Stimulated activated naive B cell treated with anti-CD40 and anti-IgM and Interleukin-4, amounts not matched to agents 10 μg/mL and 1 μg/mL and 100 μg/mL, for 72 hours (primary cell): ENCODE measurements at places on chromosomes 1 and 21.
A peak's percentile ranks its signal among the peaks of the same experiment; 100 is the strongest.

DNA sequence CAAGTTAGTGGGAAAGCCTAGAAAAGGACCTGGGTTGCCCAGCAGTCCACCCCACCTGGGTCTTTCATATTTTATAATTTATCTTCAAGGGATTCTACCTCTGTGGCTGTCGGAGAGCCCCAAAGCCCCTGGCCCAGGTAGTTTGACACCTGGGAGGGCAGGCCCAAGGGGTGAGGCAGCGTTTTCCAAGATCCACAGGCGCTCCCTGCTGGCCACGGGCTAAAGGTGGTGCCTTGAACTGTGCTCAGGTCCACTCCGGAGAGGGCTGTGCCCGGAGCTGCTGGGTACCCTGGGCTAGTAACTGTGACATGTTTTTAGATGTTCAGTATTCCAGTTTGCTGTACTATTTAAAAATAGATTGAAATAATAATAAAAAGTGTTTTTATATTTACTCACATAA, 37.2 kb upstream of the CRNN start:
- DNase-seq, result no peak
- no peak overlapping the region for H3K27ac ChIP-seq
- H3K4me1 ChIP-seq, result no peaks in the 10 kb centered on the region
- no peak overlapping the region for H3K4me3 ChIP-seq
- no peaks in the 10 kb centered on the region for H3K27me3 ChIP-seq

GRCh38 chr1:169212088-169212487, 105.6 kb downstream of the ATP1B1 start:
- peaks cover 10% of the 10 kb centered on the region for H3K36me3 ChIP-seq
- no peaks in the 10 kb centered on the region for H3K4me1 ChIP-seq
- no peak overlapping the region for H3K4me3 ChIP-seq

DNA sequence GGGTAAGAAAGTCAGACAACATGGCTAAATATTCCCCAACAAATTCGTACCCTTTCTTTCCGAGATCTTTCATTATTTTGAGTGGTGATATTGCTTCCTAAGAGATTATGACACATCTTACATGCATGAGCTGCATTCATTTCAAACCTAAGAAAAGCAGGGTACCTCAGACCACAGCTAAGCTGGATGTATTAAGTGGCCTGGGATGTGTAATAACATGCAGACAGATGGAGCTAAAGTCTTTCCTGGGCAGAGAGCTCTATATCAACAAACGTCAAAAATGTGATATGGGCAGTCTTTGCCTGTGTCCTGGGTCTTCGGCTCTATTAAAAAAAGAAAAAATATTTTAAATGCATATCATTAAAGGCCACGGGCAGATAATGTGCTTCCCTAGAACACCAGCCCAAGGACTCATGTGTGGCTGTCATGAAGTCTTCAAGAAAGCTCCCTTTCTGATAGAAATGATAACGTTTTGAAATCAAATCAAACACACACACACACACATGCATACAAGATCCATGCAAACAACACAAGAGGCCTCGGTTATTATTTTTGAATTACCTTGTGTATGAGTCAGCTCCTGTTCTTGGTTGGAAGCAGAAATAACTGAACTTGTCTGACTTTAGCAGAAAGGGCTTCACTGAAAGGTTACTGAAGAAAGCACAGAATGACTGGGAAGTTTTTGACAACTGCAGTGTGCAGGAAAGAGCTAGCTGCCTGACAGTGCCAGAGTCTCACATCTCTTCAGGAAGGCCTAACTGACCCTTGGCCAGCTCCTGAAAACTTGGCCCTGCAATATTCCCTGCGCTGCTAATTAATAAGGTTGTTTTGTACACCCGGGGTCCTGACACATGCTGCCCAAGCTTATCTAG, 231.2 kb downstream of the DSCAM start:
- no peaks in the 10 kb centered on the region for H3K4me1 ChIP-seq
- no peaks in the 10 kb centered on the region for H3K27me3 ChIP-seq
- H3K27ac ChIP-seq, result no peak overlapping the region
- no peak for DNase-seq
- H3K36me3 ChIP-seq, result no peaks in the 10 kb centered on the region

- DNase-seq, result no peak
- no peaks in the 10 kb centered on the region for H3K27me3 ChIP-seq
- H3K4me3 ChIP-seq, result peak overlapping the region; percentile 74
- peaks cover 97% of the 10 kb centered on the region for H3K4me1 ChIP-seq
- peak overlapping the region; percentile 98 for H3K27ac ChIP-seq
- peaks cover 65% of the 10 kb centered on the region for H3K36me3 ChIP-seq
Measured at GRCh38 chr1:160625725-160626498, 20.9 kb downstream of the SLAMF1 start.

DNA sequence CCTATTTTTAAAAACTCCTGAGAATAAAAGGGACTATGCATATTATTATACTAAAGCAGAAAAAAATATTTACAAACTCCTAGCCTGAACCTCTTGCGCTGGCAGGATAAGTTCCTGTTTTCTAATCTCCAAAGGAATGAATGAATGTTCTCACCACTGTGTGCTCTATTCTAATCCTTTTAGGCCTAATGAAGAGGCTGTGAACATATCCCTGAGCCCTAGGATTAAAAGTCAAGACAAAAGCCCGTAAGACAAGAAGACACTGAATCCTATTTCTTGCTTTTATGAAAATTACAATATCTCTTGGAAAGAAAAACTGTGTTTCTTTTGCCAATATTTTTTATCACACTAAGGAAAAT, 317.5 kb downstream of the HHAT start:
- no peak overlapping the region for H3K27ac ChIP-seq
- no peaks in the 10 kb centered on the region for H3K36me3 ChIP-seq
- no peak overlapping the region for H3K4me3 ChIP-seq
- no peaks in the 10 kb centered on the region for H3K4me1 ChIP-seq
- DNase-seq, result no peak

- peak; percentile 6 for DNase-seq
- peak overlapping the region; percentile 86 for H3K4me3 ChIP-seq
- H3K27me3 ChIP-seq, result no peaks in the 10 kb centered on the region
- H3K4me1 ChIP-seq, result peaks cover 15% of the 10 kb centered on the region
Measured at GRCh38 chr1:225653463-225654276, 747 bp upstream of the ENAH start.

- no peak overlapping the region for H3K27ac ChIP-seq
- H3K4me1 ChIP-seq, result peaks cover 5% of the 10 kb centered on the region
- H3K36me3 ChIP-seq, result no peaks in the 10 kb centered on the region
- no peaks in the 10 kb centered on the region for H3K27me3 ChIP-seq
Measured at GRCh38 chr1:116944613-116945012, 34.9 kb downstream of the PTGFRN start.

- peak overlapping the region; percentile 95 for H3K4me3 ChIP-seq
- H3K27me3 ChIP-seq, result peaks cover 14% of the 10 kb centered on the region
- peaks cover 23% of the 10 kb centered on the region for H3K4me1 ChIP-seq
- no peak for DNase-seq
- peaks cover 6% of the 10 kb centered on the region for H3K36me3 ChIP-seq
- H3K27ac ChIP-seq, result peak overlapping the region; percentile 100
Measured at GRCh38 chr1:35080171-35080854, 1.1 kb downstream of the ZMYM1 start.

- no peaks in the 10 kb centered on the region for H3K4me1 ChIP-seq
- H3K36me3 ChIP-seq, result peaks cover 48% of the 10 kb centered on the region
- DNase-seq, result no peak
- no peaks in the 10 kb centered on the region for H3K27me3 ChIP-seq
- H3K4me3 ChIP-seq, result no peak overlapping the region
Measured at GRCh38 chr1:19910650-19911049, 12.8 kb downstream of the PLA2G2E start.

DNA sequence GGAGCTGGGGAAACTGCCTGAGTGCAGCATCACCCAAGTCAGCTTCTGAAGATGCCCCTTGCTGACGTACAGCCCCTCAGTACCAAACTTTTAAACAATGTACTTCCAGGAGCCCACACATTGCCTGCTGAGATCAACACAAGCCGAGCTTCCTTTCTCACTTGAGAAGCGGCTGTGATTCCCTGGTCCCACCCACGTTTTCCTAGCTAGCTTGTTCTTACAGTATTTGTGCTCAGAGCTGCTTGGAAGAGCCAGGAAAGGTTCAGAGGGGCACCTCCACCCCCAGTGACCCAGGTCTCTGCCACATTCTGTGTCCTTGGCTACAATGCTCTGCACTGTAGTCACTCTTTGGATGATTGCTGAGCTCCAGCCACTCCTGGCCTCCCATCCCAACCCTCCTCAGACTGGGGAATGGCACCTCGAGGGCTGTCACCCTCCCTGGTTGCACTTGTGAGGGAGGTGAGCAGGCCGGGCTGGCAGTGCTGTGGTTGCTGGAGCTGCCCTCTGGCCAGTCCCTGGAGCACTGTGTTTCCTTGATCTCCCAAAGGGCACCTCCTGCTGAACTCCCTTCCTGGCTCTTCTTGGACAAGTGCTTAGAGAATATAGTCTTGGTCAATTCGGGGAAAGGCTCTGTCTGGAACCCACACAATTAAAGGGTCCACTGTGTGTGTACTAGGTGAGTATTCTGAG, 355.1 kb downstream of the AJAP1 start:
- H3K4me1 ChIP-seq, result no peaks in the 10 kb centered on the region
- H3K4me3 ChIP-seq, result no peak overlapping the region
- no peak for DNase-seq
- peaks cover 8% of the 10 kb centered on the region for H3K27me3 ChIP-seq

GRCh38 chr1:98143403-98143802, 222.6 kb upstream of the DPYD start:
- no peak overlapping the region for H3K27ac ChIP-seq
- no peak for DNase-seq
- no peaks in the 10 kb centered on the region for H3K36me3 ChIP-seq
- no peak overlapping the region for H3K4me3 ChIP-seq
- no peaks in the 10 kb centered on the region for H3K4me1 ChIP-seq

DNA sequence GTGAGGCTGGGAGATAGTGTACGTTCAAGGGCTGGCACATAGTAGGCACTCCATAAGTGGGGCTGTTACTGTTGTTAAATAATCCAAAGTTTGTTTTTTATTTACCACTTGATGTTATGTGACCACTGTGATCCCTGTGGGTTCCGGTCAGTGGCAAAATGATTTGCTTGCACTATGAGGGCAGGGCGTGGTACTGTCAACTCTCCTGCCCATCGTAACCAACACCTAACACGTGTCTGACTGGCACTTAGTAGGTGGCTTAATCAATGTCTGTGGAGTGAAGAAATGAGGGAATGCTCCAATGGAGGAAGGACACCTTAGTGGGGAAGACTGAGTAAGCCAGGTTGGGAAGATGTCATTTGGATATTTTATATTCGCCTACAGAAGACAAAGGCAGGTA, 14.6 kb downstream of the ADORA1 start:
- peaks cover 3% of the 10 kb centered on the region for H3K27me3 ChIP-seq
- DNase-seq, result no peak
- H3K27ac ChIP-seq, result no peak overlapping the region
- H3K36me3 ChIP-seq, result no peaks in the 10 kb centered on the region
- H3K4me3 ChIP-seq, result no peak overlapping the region

DNA sequence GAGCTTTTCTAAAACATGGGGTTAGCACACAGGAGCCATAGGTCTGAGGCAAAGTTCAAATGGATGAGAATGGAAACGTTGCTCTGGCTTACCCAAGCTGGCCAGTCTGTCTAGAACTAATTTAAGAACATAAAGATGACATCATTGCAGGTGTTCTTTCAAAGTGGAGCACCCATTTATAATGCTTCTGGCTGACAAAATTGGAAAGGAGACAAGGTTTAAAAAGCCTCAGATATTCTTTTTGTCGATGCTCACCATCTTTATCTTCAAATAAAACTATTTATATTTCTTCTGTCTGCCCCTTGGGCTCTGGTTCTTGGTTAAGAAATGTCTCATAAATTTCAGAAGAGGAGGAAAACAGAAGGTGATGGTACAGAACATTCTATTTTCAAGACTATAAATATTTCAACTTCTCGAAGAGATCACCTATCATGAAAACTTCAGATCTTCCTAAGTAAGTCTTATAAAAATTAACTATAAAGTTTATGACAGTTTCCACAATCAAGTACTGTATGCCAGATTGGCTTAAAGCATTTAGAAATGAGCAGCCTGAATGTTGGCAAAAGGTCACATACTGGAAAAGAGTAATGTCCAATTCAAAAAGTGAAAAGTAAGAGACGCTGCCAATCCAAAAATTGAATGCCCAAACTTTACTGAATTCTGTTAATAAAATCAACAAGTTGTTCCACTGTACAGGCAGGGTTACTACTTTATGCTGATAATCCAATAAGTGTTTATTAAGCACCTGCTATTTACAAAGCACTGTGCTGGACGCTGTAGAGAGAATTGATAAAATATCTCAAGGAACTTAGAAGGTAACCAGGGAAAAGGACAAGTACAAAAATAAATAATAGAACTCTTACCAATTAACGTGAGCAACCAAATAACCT, 92.0 kb downstream of the ETS2 start:
- no peak overlapping the region for H3K27ac ChIP-seq
- H3K27me3 ChIP-seq, result peaks cover 5% of the 10 kb centered on the region
- H3K4me1 ChIP-seq, result no peaks in the 10 kb centered on the region
- no peak for DNase-seq

- DNase-seq, result no peak
- peaks cover 19% of the 10 kb centered on the region for H3K4me1 ChIP-seq
Measured at GRCh38 chr1:82161700-82162141, 361.0 kb downstream of the ADGRL2 start.

DNA sequence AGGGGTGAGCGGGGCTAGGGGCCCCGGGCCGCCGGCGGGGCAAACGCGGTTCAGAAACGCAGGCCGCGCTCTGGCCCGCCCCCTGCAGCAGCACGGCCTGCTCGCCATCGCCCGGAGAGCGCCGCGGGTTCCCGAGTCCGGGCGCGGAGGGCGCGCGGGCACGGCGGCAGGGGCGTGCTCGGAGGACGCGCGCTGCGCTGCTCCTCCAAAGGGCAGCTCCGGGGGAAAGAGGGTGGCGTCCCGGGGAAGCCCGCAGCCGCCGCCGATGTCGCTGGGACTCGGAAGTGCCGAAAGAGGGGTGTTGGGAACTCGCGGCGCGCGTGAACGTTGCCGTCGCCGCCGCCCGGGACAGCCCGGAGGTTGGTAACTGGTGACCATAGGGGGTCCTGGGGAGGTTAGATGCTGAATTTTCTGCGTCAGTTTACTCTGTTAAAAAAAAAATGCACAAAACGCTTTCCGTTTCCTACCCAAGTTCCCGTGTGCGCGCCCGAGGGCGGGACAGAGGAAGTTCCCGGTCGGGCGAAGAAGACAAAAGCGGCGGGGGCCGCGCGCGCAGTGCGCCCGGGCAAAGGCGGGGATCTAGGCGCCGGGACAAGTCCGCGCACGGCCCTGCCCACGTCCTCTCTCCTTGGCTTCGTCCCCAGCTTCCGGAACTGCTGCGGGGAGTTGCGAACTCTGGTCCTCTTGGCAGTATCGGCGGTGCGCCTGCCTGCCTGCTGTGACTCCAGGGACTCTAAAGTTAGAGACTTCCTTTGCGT, at the start of gene HHAT:
TSS of gene HHAT (plus strand) at position 157 of the 758 bp plus-strand sequence. CDS start 20,074 bp downstream, outside the sequence.
- peak within 1 kb of the TSS; percentile 94 for H3K4me3 ChIP-seq
- peaks cover 5% of the 10 kb centered on the region for H3K36me3 ChIP-seq
- H3K4me1 ChIP-seq, result peaks cover 38% of the 10 kb centered on the region
- no peaks in the 10 kb centered on the region for H3K27me3 ChIP-seq
- peak; percentile 76 for DNase-seq

GRCh38 chr1:201359873-201360210, 17.6 kb downstream of the TNNT2 start:
- H3K27me3 ChIP-seq, result peaks cover 22% of the 10 kb centered on the region
- no peak overlapping the region for H3K4me3 ChIP-seq
- no peak for DNase-seq
- H3K36me3 ChIP-seq, result no peaks in the 10 kb centered on the region
- no peaks in the 10 kb centered on the region for H3K4me1 ChIP-seq
